ENCODE measurements at places on chromosomes 6 and 20. TPM values are rescaled to one million over a fixed set of nuclear protein-coding genes. Genes with fewer than 3 reads are reported as not detected.

Gene GMNN
- 76.1 TPM for total RNA-seq

Gene FRMD1
- total RNA-seq, result not detected

Gene INSM1
- 6.8 TPM for total RNA-seq

Gene RIMS1
- total RNA-seq, result not detected

Gene TRIM15
- 0.26 TPM for total RNA-seq

Gene MUCL3
- total RNA-seq, result not detected

Gene LHFPL5
- not detected for total RNA-seq

Gene ZNF334
- 3.4 TPM for total RNA-seq

Gene HLA-G
- total RNA-seq, result 0.35 TPM

DNA sequence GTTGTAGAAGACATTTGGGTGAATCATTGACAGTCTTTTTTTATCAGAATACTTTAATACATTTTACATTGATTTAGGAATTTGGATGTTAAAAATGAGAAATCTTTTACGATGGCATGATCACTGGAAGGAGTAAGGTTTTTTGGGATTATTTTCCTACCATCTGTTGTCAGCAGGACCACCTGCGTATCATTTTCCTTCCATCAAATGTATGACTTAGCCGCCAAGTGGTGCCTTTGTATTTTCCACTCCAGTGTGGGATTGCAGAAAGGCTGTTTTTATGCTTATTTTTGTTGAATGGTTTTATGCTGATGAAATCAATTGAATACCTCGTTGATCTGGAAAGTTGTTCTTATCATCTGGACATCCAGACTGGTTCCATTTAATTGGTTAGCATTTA lies 35.8 kb downstream of the AKAP12 start:
- no peak for DNase-seq
- H3K36me3 ChIP-seq, result no peaks in the 10 kb centered on the region
- no peak overlapping the region for H3K4me3 ChIP-seq

- no peaks in the 10 kb centered on the region for H3K27me3 ChIP-seq
- no peak overlapping the region for H3K4me3 ChIP-seq
- H3K4me1 ChIP-seq, result peaks cover 2% of the 10 kb centered on the region
- peaks cover 46% of the 10 kb centered on the region for H3K36me3 ChIP-seq
- DNase-seq, result no peak
- no peak overlapping the region for H3K27ac ChIP-seq
These were observed 17.0 kb upstream of the CPNE5 start for GRCh38 chr6:36856277-36856676.

DNA sequence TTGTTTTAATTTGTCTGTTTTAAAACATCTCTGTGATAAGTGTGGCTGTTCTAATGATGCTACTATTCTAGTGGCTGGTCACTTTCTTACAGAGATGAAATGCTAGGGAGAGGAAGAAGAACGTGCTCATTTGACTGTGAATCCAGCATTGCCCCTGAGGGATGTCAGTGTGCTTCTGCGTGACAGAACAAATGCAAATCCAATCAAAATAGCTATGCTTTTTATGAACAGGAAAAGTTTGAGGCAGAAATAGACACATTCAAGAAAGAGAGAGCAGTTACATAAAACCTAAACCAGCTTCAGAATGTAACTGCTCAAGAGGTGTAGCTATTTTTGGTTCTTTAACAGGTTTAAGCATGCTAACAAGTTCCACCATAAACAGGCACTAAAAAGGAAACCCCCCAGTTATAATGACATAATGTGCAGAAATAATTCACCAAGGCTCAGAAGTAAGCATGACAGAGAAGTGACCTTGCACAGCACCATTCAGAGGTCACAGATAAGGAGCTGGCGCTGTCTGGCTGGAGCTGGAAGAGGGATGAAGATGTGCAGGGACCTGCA lies 385.3 kb downstream of the EPM2A start:
- no peaks in the 10 kb centered on the region for H3K36me3 ChIP-seq
- DNase-seq, result no peak

DNA sequence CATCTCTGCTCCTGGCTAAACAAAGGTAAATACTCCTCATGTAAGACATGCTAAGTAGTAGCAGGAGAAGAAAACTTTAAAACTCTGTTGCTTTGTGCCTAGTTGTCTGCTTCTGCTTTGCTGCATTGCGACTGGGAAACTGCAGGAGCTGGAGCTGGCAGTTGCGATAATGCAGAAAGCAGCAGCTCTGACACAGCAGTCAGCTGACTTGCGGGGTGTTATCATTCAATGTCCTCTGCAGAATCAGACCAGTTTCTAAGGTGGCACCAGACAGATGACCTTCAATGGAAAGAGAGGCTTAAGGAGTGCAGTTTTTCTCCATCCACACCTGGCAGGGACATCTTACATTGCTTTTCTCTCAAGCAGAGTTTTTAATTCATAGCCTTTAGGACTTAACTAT lies 69.9 kb upstream of the SOX4 start:
- H3K36me3 ChIP-seq, result no peaks in the 10 kb centered on the region
- DNase-seq, result no peak
- no peak overlapping the region for H3K4me3 ChIP-seq
- H3K27ac ChIP-seq, result no peak overlapping the region
- no peaks in the 10 kb centered on the region for H3K4me1 ChIP-seq

GRCh38 chr20:50913690-50914375 lies 17.4 kb downstream of the ADNP start:
- peaks cover 82% of the 10 kb centered on the region for H3K4me1 ChIP-seq
- H3K4me3 ChIP-seq, result no peak overlapping the region
- H3K27ac ChIP-seq, result peak overlapping the region; percentile 81
- peak; percentile 59 for DNase-seq

- H3K4me3 ChIP-seq, result no peak overlapping the region
- peaks cover 6% of the 10 kb centered on the region for H3K27me3 ChIP-seq
- no peak for DNase-seq
- no peak overlapping the region for H3K27ac ChIP-seq
- no peaks in the 10 kb centered on the region for H3K36me3 ChIP-seq
- H3K4me1 ChIP-seq, result no peaks in the 10 kb centered on the region
These were observed 35.2 kb downstream of the PPP1R14C start for GRCh38 chr6:150177952-150178520.

DNA sequence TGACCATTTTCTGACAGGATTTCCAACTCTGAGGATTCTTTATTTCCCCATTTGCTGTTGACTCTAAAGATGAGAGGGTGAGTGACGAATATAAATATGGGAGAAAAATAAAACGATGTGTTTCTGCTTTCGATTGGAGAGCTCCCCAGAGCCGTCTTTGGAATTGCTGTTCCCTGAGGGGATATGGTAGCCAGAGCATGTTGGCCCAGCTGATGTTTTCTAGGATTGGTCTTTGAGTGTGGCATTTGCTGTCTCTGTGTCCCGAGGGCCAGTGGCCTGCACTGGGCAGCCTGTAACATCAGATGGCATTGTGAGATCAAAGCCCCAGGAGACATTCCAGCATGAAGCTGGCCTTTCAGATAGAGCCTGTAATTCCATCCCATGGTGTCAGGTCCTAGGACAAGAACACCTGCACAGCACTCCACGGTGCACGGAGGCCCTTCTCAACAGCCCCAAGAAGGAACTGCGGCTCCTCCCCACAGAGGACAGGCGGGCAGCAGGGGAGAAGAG lies 26.7 kb downstream of the PKIG start:
- no peak overlapping the region for H3K4me3 ChIP-seq
- no peak for DNase-seq
- H3K4me1 ChIP-seq, result peaks cover 13% of the 10 kb centered on the region
- peaks cover 3% of the 10 kb centered on the region for H3K36me3 ChIP-seq
- no peaks in the 10 kb centered on the region for H3K27me3 ChIP-seq

Data from activated CD4-positive, alpha-beta T cell treated with anti-CD3 and anti-CD28 coated beads for 36 hours (primary cell).